ENCODE measurements at places on chromosomes 6 and 20. TPM values are rescaled to one million over a fixed set of nuclear protein-coding genes. Genes with fewer than 3 reads are reported as not detected.

- DNase-seq = no peak
Measured at GRCh38 chr6:68834551-68834950, 199.5 kb downstream of the ADGRB3 start.

GRCh38 chr6:106789428-106790148, 160.2 kb downstream of the QRSL1 start:
- DNase-seq = no peak

DNA sequence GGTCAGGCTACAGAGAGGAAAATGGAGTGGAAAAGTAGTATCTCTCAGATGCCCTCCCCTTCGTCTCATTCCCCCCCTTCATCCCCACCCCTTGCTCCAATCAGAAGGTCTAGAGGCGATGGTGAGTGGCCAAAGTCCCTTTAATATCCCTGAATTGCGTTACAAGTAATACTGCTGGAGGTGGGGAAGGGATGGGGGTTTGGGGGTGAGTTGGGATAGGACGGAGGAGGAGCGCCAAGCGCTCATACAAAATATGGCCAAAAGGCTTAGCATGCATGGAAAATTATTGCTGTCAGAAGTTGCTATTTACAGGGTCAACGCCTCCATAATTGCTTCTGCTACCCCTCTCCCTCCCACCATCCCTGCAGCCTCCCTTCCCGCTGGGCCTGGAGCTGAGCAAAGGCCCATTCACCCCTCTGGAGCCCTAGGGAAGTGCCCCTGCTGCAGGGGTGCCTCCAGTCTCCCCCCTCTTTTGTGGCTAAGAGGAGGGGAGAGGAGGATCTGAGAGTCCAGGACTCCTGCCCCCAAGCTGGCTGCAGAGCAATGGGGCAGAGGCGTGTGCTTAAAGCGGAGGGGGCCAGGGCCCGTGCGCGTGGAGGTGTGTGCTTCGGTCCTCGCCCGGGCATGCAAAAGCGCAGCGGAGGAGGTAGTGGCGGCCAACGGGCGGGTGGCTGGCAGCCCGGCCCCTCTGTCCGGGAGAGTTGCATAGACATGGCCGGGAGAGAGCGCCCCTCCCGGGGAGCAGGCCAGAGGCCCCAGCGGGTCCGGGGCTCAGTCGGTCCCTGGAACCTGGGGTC, 8.7 kb upstream of the SRXN1 start:
- no peak for DNase-seq

GRCh38 chr6:88586371-88587149, 376.9 kb downstream of the RNGTT start:
- no peak for DNase-seq

The TTK gene
- 22.8 TPM for total RNA-seq

GRCh38 chr6:157486572-157486971, 105.6 kb downstream of the ZDHHC14 start:
- peak; percentile 37 for DNase-seq

GRCh38 chr6:124069230-124069950, 265.7 kb downstream of the NKAIN2 start:
- DNase-seq = no peak

DNA sequence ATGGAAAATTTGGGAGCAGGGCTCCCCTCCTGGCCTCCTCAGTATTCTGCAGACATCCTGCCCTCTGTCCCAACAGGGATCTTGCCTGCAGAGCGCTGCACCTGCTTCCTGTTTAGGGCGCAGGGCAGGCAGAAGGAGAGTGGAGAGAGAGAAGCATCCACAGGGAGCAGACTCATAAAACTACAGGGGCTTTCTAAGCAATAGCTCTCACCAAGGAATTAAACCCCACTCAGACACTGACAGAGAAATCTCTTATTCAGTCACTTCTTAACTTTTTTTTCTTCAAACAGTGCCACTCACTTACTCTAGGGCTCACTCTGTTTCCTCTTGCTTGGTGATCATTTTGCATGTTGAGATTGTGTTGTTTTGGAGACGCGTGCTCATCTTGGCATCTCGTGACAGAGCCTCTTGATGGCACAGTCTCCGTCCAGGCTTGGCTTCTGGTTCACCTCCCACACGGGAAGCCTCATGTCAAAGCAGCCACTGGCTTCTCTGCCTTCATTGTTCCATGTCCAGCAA, 153.1 kb upstream of the INSM1 start:
- no peak for DNase-seq

The SYTL3 gene
- total RNA-seq = 5.4 TPM

The PRSS35 gene
- total RNA-seq = not detected

- DNase-seq = no peak
Measured at GRCh38 chr6:130202782-130203181, 20.0 kb downstream of the SAMD3 start.

DNA sequence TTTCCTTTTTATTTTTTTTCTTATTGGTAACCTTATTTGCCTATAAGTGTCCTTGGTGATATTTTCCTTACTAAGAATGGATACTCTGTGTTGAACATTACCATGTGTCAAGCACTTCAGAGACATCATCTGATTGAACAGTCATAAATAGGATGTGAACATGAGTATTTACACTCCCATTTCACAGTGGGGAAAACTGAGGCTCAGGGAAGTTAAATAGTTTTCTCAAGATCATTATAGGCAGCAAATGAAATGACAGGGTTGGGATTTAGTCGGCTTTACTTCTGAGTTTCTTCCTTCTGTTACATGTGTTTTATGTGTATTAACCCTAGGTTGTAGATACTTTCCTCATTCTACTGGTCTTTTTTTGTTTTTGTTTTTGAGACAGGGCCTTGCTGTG, 35.3 kb downstream of the TPX2 start:
- no peak for DNase-seq

The ADGRB3 gene
- 0.58 TPM for total RNA-seq

GRCh38 chr6:42359021-42359420, 92.7 kb downstream of the TRERF1 start:
- no peak for DNase-seq

DNA sequence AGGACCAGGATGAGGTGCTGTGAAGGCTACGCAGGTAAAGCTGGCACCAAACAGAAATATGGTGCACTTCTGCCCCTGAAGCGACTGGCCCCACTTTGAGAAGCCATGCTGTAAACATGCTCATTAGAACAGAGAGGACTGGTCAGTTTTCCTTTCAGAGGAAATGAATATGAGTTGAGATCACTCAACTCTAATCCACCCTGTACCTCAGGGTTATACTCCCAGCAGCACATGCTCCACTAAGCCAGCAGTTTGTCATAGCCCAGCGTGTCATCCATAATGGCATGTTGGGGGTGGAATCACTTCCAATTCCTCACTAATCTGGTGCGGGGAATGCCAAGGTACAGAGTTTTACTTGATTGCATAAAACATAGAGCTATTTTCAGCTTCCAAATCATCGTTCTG, 98.1 kb downstream of the HIVEP2 start:
- no peak for DNase-seq

DNA sequence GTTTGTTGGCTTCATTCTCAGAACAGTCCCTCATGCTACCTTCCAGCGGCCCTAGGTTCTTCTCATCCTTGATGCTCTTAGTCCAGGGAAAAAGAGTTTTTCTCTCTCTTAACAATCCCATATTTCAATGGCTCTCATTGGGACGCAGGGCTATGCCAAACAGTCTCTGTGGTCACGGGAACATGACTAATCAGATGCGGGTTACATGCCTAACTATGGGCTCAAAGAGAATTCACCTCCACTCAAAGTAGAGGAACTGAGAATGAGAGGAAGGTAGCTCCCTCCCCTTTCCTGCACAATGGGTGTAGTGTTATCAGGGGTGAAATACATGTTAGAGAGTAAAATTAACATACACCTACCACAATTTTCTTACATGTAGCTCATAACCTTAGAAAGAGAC, 18.1 kb upstream of the ATRN start:
- no peak for DNase-seq

DNA sequence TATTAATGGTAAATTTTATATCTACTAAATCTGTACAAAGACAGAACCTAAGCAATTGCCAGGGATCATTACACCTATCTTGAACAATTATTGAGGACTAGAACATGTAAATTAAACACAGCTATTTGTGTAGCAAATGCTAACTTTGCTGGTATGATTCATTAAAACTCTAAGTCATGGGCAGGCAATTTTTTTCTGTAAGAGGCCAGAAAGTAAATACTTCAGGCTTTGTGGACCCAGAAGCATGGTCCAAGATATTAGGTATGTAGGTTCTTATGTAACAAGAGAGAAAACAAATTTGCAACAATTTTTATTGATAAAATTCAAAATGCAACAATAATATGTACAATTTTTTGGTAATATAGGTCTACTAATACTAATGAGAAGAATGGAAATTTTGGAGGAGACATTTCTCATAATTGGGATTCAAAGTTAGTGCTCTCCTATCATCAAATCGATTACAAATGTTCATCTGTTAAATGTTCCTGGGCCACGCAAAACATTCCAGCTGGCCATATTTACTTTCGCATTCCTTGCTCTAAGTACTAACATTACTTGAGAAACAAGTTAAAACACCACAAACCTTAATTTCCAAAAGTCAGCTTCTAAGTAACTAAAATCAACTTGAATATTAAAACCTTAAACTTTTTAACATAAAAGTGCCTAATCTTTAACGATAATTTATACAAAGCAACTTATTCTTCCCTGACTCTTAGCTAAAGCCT, 4.3 kb downstream of the TMEM30A start:
- DNase-seq = no peak

DNA sequence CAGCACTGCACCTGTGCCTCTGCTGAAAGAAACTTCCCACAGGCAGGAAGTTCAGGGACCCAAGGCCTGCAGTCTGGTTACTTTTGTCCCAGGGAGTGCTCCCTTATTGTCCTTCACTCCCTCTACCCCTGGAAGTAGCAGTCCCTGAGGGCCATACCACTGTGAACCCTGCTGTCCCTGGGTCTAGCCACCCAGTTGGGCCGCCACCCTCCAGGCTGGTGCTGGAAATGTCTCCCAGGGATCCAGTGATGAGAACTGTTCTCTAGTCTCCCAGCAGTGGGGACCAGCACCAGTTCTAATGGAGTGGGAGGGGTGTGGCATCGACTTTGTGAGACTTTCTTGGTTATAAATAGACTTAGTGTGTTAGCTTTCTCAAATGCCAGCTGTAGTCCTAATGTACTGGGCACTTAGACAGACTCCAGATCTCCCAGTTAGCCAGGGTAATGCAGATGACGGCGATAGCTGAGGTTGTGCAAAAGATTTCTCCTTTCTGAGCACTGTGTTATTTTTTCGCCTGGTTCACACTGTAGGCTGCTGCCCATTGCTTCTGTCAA, 462.5 kb downstream of the CDH26 start:
- DNase-seq = no peak

The LAMA2 gene
- total RNA-seq = 110 TPM

- DNase-seq = peak; percentile 46
Measured at GRCh38 chr6:40425192-40425919, 161.8 kb downstream of the LRFN2 start.

DNA sequence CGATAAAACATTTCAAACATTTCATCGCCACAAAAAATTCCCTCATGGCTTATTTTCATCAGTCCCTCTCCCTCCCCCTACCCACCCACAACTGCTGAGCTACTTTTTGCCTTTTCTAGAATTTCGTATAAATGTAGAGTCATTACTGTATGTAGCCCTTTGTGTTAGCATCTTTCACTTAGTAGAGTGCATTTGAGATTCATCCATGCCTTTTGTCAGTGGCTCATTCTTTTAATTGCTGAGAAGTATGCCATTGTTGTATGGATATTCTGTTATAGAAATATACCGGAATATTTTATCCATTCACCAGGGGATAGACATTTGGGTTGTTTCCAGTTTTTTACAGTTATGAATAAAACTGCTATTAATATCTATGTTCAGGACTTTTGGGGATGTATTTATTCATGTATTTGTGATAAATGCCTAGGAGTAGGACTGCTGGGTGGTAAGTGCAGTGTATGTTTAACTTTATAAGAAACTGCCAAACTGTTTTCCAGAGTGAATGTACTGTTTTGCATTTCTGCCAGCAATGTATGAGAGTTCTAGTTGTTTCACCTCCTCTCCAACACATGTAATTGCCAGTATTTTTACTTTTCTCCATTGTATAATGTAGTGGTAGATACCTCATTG, 50.4 kb downstream of the FOXO3 start:
- DNase-seq = no peak

GRCh38 chr6:169890049-169890448, 138.6 kb downstream of the ERMARD start:
- DNase-seq = no peak

All from stomach (tissue), 19 donors.